ENCODE measurements at places on chromosomes 3 and 15.

DNA sequence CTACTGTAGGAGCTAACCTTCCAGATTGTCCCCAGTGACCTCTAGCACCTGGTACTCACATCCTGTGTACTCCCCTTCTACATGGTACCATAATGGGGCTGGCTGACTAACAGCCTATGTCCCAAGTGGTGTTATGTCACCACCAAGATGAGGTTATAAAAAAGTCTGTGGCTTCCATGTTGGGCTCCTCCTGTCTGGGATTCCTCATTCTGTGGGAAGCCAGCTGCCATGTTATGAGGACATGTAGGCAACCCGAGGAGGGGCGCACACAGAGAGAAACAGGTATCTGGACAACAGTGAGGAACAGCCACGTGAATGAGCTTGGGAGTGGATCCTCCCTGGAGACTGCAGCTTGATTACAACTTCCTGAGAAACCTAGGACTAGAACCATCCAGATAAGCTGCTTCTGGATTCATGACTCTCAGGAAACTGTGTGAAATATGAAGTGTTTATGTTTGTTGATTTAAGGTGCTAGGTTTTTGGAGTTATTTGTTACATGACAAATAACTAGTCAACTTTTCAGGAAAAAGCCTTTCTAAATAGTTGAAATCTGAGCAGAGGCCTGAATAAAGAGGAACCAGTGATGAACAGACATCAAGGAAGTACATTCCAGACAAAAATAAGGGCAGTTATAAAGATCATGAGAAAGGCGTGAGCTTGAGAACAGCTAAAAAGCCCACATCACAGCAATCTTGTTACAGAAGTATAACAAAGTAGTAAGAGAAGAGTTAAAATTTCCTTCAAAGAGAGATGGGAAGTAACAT lies 21.7 kb downstream of the GOLIM4 start:
- DNase-seq: no peak

GRCh38 chr3:161644891-161645635 lies 148.5 kb downstream of the OTOL1 start:
- no peak for DNase-seq

DNA sequence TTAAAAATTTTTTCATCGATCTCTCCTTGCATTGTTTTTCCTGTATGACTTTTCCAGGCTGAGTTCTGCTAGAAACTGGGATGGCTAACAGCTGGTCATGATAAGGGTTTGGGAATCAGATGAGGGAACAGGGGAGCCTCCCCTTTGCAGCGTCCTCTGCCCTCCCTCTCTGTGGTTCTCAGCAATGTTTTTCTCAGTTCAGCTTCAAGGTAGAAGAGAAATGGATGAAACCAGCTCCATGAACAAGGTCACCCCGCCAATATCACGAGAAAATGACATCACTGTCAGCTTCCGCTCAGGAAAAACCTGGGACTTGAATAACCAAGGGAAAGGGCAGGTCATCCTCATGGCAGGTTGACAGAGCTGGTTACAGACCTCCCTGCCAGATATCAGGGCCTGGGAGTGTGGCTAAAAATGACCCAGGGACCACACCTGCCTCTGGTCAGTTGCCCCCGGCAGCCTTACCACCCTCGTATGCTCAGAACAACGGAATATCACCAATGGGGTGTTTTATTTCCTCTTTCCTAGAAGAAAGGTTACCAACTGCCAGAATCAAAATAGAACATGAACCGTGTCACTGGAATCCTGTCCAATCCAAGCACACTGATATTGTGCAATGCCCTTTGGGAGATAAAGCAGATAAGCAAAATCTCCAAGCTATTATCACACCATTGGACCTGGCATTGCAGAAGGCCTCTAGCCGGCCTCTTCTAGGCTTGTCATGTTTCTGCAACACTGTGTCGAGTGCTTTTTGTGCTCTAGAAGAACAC lies 26.1 kb downstream of the LSM3 start:
- peak; percentile 40 for DNase-seq

GRCh38 chr15:88625943-88626741 lies 5.0 kb downstream of the AEN start:
- no peak for DNase-seq
